Ovary (tissue), 10 donors: ENCODE measurements at places on chromosomes 1 and 21. TPM values are rescaled to one million over a fixed set of nuclear protein-coding genes. Genes with fewer than 3 reads are reported as not detected.

DNA sequence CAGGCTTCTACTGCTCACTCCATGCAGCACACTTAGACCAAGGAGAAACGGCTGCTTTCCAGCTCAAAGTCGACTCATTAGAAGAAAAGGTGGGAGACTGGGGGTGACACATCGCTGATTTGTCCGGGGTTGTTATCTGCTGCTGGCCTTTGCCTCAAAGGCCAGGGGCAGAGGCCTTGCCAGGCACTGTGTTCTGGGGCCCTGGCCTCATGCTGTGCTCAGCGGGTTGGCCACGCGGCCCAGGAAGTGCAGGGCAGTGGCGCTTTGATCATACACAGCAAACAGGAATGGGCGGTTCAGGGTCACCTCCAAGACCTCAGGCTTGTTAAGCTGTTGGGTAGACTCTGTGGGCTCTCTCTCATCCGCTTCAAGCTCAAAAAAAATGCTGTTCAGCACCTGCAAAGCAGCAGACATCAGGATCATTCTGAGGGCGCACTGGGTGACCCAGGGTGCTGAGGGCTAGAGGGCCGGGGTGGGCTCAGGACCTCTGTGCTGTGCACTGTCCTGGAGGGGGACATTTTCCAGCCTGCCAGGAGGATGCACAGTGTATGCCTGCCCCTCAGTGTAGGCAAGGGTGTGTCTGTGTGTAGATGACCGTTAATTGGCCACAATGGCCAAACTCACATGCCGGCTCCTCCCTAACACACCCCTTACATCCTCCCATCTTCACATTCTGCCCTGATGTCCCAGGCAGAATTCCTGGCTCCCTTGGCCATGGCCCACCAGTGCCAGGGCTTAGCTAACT is 10.8 kb downstream of the AGT start:
- no peak for DNase-seq

The RNU1-2 gene
- under 0.01 TPM for total RNA-seq

DNA sequence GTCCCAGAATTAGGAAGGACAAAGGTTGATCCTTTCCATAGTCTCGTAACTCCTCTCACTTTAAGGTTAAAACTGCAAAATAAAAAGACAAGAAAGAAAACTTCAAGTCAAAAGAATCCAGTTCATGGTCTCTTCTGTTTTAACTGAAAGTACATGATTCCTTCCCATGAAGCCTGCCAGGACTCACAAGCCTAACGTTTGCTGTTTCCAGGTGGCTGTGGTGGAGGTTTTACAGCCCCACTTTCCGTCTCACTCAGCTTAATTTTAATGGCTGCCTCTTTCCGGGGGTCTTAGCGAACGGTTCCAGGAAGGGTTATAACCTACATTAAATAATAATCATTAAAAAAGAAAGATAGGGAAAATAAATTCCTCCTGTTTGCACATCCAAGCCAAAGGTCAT is 136.8 kb upstream of the SPAG17 start:
- no peak for DNase-seq

The ELF3 gene
- 3.8 TPM for total RNA-seq

DNA sequence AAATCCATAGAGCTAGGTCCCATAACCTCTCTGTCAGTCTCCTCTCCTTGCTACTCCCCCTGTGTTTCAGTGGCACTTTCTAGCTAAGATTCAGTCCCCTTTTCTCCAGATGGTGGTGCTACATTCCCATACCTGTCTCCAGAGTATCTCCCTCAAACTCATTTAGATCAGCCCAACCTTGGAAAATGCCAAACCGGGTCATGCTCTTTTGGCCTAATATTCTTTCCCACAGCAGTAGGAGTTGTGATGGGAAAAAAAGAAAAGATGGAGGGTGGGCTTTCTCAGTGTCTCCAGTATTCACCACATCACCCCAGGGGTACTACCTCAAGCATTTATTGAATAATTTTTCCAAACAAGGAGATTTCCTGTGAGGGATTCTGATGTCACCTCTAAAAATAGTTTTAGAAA is 3.2 kb upstream of the RXFP4 start:
- peak; percentile 41 for DNase-seq

GRCh38 chr1:44784094-44785028 is 3.6 kb downstream of the BEST4 start:
- no peak for DNase-seq

DNA sequence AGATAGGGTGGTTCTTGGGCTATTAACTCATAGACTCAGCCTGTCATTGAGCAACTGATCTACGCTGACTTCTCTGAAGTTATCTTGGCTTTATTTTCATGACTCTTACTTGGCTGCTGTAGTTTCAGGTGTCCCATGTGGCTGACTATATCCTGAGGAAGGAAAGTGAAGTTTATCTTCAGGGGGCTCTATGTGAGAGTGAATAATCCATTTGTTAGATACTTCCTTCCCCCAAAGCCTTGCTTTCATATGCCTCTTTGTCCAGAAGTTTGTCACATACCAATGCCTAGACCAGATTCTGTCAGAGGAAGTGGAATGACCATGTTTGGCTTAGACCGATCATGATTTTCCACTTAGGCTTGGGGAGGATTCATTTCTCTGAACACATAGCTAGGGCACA is 27.9 kb upstream of the C1orf87 start:
- no peak for DNase-seq

DNA sequence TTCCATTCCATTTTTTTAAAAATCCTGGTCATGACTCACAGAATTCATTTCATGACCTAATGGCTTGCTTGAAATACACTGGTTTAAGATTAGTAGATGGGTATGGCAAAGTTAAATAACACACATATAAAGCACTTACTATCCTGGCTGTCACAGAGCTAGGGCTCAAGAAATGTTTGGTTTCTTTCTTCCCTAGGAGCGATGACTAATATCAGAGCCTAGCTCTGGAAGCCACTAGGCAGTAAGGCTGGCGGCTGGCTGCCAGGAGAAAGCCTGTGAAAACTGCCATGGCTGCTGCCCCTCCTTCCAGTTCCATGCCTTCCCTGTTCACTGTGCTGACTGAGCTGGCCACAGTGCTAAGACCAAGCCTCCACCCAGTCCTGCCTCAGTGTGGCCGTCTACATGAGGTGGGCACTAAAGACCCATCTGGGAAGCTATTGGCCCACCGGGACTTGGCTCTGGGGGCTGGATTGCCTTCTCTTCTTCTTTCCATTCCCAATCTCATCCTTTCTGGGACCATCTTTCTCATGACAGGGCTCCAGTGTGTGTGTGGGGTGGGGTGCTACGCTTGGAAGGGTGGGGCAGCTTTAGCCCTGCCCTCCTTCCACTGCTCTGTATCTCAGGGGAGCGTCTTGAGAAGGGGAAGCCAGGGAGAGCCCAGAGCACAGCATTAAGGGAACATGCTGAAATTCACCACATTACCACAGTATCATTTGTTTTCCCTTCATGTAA is 10.8 kb upstream of the ASCL5 start:
- DNase-seq: peak; percentile 50

- DNase-seq: no peak
Observed at GRCh38 chr1:162133566-162133965, 64.1 kb downstream of the NOS1AP start.

GRCh38 chr1:180258935-180259334 is 28.9 kb downstream of the LHX4 start:
- no peak for DNase-seq

DNA sequence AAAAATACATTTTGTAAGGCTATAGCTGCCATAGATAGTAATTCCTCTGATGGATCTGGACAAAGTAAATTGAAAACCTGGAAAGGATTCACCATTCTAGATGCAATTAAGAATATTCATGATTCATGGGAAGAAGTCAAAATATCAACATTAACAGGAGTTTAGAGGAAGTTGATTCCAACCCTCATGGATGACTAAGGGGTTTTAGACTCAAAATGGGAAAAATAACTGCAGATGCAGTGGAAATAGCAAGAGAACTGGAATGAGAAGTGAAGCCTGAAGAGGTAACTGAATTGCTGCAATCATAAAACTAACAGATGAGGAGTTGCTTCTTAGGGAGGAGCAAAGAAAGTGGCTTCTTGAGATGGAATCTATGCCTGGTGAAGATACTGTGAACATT is 230.8 kb downstream of the KCTD3 start:
- no peak for DNase-seq

- DNase-seq: no peak
Observed at GRCh38 chr1:55352811-55353180, 137.6 kb upstream of the USP24 start.

GRCh38 chr1:197471248-197471985 is 203.4 kb downstream of the CRB1 start:
- DNase-seq: peak; percentile 36

DNA sequence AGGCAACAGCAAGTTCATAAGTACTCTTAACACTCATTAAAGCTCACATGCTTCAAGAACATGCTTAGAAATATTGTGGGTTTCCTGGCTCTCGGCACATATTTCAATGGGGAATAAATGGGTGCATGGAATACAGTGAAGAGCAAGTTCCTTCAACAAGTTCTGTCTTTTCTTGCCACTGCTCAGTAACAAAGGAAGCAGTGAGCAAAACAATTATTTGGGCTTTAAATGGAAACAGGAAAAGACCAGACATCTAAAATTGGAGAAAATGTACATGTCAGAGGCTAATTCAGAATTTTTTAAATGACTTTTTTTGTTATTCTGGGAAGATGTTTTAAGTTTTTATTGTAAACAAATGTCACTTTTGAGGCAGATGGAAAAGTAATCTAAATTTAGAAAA is 478.7 kb downstream of the SETD4 start:
- DNase-seq: no peak

- DNase-seq: no peak
Observed at GRCh38 chr1:244849189-244849866, 13.9 kb downstream of the COX20 start.

The TRAF3IP3 gene
- total RNA-seq: 1.4 TPM

The ZNF683 gene
- not detected for total RNA-seq

GRCh38 chr1:4653796-4654725 is at the start of gene AJAP1:
Gene AJAP1, plus strand, starts transcription at chr1:4654609. Its CDS starts 817 bp downstream, at chr1:4655426.
- DNase-seq: peak; percentile 53

DNA sequence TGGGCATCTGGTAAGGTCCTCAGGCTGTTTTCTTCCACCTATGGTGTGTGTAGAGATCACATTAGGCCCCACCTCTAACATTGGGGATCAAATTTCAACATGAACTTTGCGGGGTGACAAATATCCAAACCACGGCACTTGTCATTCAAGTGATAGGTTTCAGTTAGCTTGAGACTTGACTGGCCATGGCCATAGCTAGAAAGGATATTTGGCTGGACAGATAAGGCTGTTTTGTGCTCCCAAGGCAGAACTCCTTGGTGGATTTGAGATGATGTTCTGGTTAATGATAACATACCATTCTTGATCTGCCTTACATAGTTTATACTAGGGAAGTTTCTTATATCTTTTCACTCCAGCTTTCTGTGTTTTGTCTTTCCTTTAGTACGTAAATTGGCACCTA is 48.5 kb downstream of the CELF3 start:
- DNase-seq: no peak

DNA sequence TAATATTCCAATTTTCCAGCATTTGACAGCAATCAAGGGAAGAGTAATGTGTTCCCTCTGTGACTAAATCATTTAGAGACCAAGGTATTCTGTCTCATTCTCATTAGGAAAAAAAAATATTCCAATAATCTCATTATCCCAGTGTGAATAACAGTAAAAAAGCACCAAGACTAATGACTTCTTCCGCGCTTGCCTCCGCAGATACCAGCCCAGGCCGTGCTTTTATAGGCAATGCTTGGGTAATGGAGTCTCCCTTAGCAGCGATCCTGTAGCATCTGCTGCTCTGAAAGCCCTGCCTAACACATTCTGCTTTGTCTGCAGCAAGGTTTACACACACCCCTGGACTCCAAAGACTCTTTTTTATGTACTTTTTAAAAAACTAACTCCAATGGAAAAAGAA is 470.0 kb upstream of the CAMK1G start:
- no peak for DNase-seq

- DNase-seq: no peak
Observed at GRCh38 chr1:85495556-85495955, 30.6 kb upstream of the DDAH1 start.

DNA sequence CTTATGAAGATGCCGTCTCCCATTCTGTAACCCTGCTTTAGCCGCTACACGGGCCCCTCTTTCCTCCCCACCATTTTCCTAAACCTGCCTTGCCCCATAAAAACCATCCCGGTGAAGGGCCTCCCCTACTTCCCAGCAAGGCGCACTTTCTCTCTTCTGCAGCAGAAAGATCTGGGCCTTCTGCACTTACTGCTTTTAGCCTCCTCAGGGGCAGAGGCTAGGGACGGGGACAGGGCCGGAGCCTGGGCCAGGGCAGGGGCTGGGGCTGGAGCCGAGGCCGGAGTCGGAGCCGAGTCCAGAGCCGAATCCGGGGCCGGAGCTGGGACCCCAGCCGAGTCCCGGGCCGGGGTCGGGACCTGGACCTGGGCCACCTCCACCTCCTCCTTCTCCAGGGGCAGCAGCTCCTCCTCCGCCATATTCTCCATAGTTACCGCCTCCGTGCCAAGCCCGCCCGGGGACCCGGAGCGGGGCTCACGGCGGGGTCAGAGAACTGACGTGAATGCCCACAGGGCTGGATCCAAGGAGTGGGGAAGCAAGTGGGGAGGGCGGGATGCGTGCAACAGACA is 382 bp downstream of the TRMT1L start:
- no peak for DNase-seq
